ENCODE measurements at places on chromosomes 3 and 15.
A peak's percentile ranks its signal among the peaks of the same experiment; 100 is the strongest.

DNA sequence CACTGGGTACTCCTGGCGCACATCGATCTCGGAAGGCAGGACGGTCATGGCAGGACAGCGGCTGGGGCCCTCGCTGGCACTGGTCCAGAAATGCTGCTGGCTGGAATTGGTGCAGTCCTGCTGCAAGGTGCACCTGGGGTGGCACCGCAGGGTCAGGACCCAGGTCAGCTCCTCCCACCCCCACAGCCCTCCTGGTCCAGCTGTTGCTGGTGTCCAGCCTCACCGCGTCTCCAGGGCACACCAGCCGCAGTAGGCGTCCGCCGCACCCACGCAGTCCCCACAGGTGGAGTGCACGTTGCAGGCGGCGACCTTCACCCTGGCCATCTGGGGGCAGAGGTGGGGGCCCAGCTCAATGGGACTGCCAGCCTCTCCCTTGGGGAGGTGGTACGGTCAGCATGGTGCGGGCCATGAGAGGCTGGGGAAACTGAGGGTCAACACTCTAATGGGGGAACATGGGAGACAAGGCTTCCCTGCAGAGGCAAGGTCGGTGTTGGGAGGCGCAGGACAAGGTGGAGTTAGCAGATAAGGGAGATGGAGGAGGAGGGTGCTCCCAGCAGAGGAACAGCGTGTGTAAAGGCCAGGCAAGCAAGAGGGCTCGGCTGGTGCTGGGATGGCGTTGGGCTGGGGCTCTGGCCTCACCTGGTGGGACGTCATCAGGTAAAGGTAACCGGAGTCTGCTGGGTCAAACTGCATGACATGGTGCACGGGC lies 20.4 kb downstream of the PLXND1 start:
- DNase-seq, result no peak

DNA sequence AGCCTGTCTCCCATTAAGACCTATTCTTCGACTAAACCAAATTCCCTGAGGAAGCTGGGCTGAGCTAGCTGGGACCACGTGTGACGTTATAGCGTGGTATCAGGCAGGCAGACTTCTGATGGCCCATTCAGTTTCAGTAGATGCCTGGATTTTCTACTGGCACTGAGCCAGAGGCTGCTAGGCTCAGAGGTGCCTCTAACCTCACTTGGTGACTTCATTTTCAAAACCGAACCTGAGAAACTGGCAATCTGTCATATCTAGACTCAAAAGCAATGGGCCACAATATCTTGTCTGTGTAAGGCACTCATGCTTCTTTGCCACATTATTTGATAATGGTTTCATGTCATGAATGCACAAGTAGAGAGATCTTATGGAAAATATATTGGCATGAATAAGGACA lies 352.1 kb upstream of the AZI2 start:
- DNase-seq, result no peak

GRCh38 chr15:90592131-90592881 lies 62.6 kb downstream of the CRTC3 start:
- DNase-seq, result peak; percentile 84

DNA sequence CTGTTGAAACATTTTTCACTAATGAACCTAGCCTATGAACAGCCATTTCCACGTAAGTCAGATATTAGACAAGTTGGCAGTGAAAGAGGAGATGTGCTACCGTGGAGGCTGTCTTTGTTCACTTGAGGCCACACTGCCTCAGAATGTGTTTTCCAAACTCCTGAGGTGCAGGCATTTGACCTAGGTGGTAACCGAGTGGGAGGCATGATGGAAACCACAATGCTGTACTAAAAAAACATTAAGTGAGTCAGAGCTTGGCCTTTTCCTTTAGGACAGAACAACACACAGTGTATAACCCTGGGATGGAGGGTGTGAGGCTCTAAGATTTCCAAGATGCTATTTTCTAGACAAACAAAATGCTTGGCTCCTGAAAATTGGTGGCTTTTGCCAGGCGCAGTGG lies 406.3 kb downstream of the SOX2 start:
- DNase-seq, result peak; percentile 16

DNA sequence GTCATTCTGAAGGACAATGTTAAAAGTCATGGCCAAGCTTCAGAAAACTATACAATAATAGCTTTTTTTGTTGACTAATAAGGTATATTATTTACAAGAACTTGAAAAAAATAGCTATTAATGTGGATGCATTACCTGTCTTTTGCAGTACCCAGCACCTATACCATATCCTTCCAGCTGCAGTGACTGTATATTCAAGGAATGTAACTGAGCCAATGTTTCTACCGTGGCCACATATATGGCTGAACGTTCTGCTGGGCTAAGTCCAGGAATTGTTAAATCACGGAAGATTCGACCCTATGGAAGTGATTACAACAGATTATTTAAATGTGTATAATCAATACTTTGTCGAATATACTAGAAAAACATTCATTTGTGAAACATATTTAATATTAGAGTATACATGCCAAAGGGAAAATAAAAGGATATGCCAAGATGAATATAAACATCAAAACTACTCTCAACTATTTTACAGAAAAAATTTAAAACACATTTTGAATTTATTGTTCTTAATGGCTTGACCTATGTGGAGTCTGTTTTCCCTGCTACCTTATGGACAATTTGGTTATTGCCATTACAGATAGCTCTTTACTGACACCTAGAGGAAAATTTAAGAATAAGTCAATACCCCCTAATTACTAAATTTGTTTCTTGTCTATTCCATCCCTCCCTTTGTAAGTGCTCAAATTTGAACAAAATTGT lies 17.6 kb downstream of the ACAD11 start:
- DNase-seq, result peak; percentile 75

DNA sequence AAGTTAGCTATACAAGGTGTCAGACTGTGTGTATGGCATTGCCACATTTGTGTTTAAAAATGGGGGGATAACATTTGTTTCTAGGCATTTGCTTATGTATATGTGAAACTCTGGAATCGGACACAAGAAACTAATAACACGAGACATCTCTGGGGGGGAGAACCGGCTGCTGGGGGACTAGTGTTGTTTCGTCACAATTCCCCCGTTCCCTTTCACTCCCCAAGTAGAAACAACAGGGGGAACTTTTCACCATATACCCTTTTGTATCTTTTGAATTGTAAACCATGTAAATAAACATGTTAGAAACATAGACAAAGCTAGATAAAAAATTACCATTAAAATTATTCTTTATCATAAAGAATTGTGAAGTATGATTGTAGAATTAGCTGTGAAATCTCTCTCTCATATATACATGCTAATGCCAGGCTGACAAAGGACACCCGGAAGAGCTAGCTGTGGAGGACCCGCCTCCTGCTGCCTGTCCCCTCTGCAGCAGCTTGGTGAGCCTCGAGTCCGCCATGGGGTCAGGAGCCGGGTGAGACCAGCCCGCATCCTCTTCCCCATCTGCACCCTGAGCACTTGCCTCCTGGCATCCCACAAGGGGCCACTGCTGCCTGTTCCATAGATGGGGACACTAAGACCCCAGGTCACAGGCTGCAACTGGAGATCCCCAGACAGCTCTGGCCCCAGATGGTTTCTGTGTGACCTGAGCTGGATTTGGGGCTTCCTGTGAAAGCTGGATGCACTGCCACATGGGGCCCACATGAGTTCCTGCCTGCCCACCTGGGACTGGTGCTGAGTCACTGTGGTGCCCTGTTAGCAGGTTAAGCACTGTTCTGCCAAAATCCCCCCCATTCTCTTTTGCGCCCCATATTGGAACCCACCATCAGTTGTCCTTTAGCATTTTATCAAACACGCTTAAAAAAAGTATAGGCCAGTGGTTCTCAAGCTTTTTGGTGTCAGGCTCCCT lies 91.6 kb downstream of the IQSEC1 start:
- DNase-seq, result no peak

Data from choroid plexus epithelial cell (primary cell).